ENCODE measurements at places on chromosomes 4 and X. TPM values are rescaled to one million over a fixed set of nuclear protein-coding genes. Genes with fewer than 3 reads are reported as not detected.

- no peak overlapping the region for H3K27ac ChIP-seq
- H3K27me3 ChIP-seq = no peaks in the 10 kb centered on the region
- H3K4me3 ChIP-seq = no peak overlapping the region
- no peak for DNase-seq
- no peaks in the 10 kb centered on the region for H3K36me3 ChIP-seq
- no peaks in the 10 kb centered on the region for H3K4me1 ChIP-seq
These were observed 431.8 kb downstream of the BCOR start for GRCh38 chrX:39665830-39666518.

- no peaks in the 10 kb centered on the region for H3K27me3 ChIP-seq
- H3K4me3 ChIP-seq = no peak overlapping the region
- no peaks in the 10 kb centered on the region for H3K4me1 ChIP-seq
- H3K27ac ChIP-seq = no peak overlapping the region
- DNase-seq = no peak
- no peaks in the 10 kb centered on the region for H3K36me3 ChIP-seq
These were observed 124.4 kb downstream of the RELL1 start for GRCh38 chr4:37561803-37562207.

GRCh38 chr4:129545599-129546278, 449.8 kb downstream of the C4orf33 start:
- H3K4me1 ChIP-seq = no peaks in the 10 kb centered on the region
- H3K27ac ChIP-seq = no peak overlapping the region
- no peak overlapping the region for H3K4me3 ChIP-seq
- H3K36me3 ChIP-seq = no peaks in the 10 kb centered on the region
- peak; percentile 36 for DNase-seq

- no peaks in the 10 kb centered on the region for H3K4me1 ChIP-seq
- no peak for DNase-seq
- no peak overlapping the region for H3K4me3 ChIP-seq
- no peaks in the 10 kb centered on the region for H3K36me3 ChIP-seq
- no peak overlapping the region for H3K27ac ChIP-seq
These were observed 241.9 kb upstream of the SFRP2 start for GRCh38 chr4:154030746-154031145.

Gene RAB41
- total RNA-seq = not detected

DNA sequence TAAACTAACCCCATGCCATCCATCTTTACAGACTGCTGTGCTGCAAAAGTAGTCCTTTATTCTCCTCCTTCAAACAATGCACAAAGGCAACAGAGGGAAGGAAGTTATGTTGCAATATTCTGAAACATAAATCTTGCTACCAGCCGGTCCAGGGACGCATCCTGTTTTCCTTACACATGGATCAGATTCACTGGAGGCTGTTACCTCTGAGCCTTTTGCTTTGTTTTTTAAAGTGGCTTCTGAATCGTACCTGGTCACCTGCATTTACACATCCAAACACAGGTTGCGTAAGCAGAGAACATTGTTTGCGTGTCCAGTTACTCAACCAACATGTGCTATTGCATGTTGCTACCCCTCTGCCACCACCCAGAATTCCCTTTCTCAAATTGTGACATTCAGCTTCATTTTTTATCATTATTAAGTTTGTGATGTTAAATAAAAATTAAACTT, 8.8 kb downstream of the PPARGC1A start:
- H3K36me3 ChIP-seq = no peaks in the 10 kb centered on the region
- no peak for DNase-seq
- no peak overlapping the region for H3K4me3 ChIP-seq
- H3K27ac ChIP-seq = no peak overlapping the region
- no peaks in the 10 kb centered on the region for H3K27me3 ChIP-seq

Measured in uterus (tissue), 4 donors.